CD4-positive, alpha-beta T cell treated with Interleukin-17A for 1 hour (primary cell): ENCODE measurements at places on chromosomes 2 and 18.

DNA sequence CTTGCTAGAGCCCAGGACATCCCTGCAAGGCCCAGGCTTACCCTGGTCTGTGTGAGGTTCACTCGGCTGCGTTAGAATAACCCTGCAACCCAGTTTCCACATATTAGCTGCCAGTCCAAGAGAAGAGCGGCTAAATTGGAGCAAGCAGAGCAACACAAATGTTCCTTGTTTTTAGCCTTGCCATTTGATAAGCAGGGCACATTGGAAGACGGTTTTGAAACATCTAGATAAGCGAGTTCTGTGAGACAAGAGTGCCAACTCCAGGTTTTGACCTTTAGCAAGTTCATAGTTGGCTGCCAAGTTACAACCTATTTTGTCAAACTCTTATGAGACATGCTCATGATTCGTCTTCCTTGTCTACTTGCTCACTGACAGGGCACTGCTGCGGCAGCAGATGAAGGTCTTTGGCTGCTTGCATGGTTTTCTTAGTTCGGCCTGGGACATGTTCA, 23.5 kb downstream of the DPP4 start:
- no peak for DNase-seq

- DNase-seq = no peak
Observed at GRCh38 chr2:242002944-242003343, 133.4 kb downstream of the RTP5 start.

DNA sequence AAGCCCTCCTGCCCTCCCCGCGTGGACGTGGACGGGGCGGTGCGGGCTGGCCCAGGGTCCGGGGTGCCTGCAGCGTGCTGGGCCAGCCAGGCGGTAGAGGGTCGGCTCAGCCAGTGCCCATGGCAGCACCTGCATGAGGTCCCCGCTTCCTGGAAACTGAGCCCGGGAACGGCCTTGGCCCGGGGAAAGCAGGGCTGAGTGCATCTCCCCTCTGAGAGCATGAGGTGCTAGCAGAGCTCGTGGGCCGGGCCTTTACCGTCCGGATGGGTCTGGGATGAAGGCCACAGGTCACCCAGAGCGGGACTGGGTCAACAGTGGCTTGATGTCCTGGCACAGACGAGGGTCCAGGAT, 39.8 kb downstream of the TSHZ1 start:
- DNase-seq = no peak

DNA sequence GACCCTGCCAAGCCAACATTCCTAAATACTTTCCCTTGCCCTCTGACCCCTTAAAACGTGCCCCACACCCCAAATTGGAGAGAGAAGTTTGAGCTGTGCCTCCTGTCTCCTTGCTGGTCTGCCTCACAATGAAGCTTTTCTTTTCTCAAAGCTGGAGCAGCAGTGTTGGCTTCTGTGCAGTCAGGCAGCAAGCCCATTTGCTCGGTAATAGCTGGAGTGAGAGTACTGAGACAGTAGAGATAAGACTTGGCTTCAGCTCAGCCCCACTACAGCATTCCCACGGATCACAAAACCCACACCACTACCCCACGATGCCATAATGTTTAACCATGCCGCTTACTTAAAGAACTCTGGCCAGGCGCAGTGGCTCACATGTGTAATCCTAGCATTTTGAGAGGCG, 73.0 kb downstream of the NCAPH start:
- peak; percentile 10 for DNase-seq

- DNase-seq = no peak
Observed at GRCh38 chr2:70934981-70935380, 719 bp upstream of the ATP6V1B1 start.

GRCh38 chr2:184367211-184367610, 231.1 kb upstream of the ZNF804A start:
- no peak for DNase-seq

DNA sequence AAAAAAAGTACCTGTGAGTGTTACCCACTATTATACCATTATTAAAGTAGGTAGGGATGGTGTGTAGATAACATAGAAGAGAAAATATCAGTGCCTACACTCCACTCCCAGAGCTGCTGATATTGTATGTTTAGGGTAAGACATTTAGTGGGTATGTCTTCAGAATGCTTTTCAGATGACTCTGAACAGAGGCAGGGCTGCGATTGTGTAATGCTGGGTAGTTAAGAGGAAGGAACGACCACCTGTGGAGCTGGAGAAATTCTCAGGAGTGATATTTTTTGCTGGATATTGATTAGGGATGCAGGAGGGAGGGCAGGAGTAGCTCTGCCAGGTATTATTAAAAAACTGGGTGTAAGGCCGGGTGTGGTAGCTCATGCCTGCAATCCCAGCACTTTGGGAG, 2.8 kb downstream of the CNOT11 start:
- DNase-seq = no peak

DNA sequence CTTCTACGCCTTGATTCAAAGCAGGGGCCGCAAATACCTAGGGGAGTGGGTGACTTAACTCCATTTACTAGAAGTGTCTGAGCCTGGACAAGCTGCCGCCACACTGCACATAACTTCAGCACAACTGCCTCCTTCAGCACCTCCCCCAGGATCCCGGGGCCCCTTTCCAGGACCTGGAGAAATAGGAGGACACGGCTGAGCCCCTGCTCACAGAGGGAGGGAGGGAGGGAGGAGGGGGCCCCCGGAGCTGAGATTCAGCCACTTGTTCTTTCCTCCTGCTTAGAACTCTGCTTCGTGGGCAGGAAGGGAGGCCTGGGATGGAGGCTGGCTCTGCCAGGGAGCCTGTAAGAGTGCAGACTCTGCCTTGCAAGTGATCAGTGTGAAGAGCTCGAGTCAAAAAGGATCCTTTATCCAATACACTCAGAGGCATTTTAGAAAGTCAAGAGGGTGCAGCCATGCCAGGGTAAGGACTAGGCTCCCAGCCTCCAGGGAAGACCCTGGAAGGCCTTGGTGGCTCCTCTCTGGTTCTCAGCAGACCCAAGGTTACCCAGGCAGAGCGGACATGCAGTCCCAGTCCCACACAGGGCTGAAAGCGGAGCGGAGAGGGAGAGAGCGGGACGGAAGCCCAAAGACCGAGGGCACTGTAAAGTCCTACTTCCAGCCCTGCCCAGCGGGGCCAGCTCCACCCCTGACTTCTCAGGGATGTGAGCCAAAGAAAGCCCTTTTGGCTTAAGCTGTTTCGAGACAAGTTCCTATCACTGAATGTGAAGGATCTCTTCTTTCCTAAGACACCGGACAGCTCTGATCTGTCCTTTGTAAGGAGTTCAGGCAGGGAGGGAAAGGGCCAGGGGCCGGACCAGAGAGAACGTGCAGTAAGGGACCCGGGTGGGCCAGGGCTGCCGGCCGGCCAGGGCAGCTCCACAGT, 8.6 kb upstream of the ARMC9 start:
- no peak for DNase-seq

- DNase-seq = no peak
Observed at GRCh38 chr2:199395311-199395710, 62.4 kb downstream of the SATB2 start.
